Activated CD4-positive, CD25-positive, alpha-beta regulatory T cell (primary cell): ENCODE measurements at places on chromosomes 1 and 21.

- DNase-seq, result no peak
Measured at GRCh38 chr1:174682419-174683008, 234.8 kb downstream of the GPR52 start.

DNA sequence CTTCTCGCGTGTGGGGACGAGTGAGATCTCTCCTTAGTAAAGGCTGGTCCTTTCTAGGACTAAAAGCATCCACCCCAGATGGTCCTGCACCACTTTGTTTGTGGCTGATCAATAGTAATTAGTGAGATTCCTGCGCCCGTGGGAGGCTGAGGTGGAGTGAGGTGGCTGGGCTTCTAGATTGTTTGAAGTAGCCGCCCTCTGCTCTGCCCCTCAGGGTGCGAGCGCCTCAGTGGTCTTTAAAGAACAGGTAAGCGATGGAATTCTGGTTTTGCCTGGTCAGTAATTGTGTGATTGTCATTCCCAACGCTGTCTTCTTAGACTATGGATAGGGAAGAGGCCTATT lies 20.7 kb downstream of the PEX14 start:
- no peak for DNase-seq

GRCh38 chr21:34219334-34220060 lies 144.3 kb upstream of the KCNE2 start:
- DNase-seq, result no peak

DNA sequence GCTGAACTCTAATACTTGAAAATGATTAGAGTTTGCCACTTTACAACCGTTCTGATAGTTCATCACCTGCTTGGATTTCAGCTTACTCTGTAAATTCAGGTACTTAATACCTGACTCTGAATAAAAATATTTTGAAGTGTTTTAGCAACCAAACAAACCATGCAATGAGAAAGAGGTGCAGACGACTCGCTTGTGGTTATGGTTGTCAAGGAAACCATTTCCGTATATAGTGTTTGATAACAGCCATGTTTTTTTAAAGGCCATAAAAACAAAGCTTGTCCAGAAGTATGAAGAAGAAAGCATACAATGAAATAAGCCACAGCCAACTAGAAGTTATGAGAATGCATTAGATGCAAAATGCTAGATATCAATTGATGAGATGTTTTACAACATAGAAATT lies 167.2 kb upstream of the HMCN1 start:
- no peak for DNase-seq

- DNase-seq, result no peak
Measured at GRCh38 chr1:112788561-112788960, 73.4 kb upstream of the PPM1J start.

DNA sequence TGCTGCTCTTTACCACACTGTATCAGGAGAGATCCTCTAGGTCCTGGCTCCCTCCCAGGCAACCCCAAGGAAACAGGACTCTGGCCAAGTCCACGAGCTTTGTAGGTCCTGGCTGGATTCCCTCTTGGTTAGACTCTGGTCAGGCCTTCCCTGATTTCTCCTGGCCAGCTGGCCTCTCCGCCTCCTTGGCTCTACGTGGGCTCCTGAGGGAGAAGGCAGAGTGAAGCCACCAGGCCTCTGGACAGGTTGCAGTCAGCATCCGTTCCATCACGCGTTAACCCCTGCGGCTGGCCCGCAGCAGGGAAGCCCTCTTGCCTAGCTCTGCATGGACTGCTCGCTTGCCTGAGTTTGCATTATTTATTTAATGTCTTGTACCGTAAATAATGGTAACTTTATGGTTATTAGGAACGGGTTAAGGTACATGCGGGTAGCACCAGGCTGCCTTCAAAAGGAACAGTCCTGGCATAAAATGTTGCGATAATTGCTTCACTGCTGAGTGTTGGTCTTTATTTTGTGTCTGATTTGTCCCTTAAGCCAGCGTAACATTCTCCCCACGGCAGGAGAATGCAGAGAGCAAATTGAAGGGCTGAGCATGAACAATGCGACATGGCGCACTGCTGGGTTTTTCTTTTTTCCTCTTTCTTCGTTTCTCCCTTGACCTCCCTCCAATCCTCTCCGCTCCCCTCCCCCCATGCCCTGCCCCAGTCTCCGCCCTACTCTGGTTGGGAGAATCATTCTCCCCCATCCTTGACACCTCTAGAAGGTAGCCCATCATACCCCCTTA lies 100.3 kb downstream of the RNF220 start:
- no peak for DNase-seq

- no peak for DNase-seq
Measured at GRCh38 chr1:117008656-117009055, 7.1 kb downstream of the CD101 start.

DNA sequence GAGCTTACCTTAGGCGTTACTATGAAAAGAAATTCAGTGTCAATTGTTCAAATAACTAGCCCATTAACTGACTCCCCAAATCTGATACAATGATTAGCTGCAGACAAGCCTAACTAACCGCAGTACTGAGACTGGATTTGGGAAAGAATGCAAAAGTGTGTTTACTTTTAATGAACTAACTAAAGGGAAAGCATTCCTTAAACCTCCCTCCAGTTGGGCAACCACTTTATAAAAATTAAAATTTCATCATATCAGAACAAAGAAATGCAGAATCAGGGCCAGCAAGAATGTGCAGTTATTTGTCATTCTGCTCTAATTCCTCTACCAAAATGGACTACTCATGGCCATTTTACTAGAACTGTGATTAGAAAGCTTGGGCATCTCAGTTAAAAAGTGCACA lies 11.7 kb upstream of the NR5A2 start:
- no peak for DNase-seq

DNA sequence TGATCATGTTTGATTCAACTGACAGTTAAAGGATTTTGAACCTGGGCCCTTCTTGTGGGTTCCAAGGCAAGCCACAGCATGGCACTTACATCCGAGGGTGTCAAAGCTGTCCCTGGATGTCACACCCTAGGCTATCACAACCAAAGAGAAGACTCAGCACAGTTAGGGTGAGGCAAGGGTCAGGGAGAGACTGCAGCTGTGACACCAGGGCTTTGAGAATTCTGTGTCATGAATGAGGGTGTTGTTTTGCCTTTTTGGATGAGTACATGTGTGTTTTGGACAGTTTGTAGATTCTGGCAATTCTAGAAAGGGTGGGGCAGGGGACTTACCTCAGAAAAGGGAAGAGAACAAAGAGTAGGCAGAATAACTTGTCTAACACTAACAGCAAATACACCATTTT lies 37.8 kb upstream of the ZNF326 start:
- DNase-seq, result no peak

- no peak for DNase-seq
Measured at GRCh38 chr1:117571496-117571895, 34.4 kb upstream of the TENT5C start.

DNA sequence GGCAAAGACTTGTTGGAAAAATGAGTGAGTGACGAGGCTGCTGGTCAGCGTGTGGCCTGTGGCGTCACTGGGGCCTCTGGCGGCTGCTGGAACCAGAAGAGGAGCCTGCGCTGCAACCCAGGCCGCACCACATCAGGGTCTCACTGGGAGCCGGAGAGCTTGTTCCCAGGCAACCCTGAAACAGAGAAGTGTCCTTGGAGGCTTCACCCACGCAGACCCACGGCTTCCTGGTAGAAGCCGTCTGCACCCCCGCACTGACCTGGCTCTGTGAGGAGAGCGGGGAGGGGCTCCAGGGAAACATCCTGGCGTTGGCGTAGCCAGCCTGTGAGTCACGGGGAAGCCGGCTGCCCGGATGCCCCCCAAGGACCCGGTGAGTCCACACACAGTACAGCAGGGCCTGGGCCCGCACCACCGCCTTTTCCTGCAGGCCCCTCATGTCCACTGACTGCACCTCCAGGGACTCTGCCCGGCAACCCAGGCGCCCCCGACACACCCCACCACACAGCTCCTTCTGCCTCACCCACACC lies 57.4 kb downstream of the COL6A1 start:
- no peak for DNase-seq

GRCh38 chr1:187096689-187097088 lies 267.9 kb downstream of the PLA2G4A start:
- no peak for DNase-seq

DNA sequence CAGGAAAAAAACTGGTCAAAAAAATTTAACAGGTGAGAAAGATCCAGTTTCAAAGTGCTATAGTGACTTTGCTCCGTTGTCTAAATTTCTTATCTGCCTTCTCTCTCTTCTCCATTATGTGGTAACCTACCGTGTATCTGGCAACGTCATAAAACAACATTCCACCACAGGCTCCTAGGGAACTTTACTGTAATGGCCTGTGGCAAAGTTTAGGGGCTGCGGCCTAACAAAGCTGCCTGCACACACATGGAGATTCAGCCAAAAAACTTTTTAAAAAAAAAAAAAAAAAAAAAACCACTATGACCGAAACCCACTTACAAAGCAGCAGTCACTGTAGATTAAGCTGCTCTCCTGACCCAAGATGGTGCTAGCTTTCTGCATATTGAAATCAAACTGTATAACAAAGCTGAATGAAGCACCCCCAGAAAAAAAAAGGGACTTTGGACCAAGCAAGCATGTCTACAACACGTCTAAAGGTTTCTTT lies 202.6 kb downstream of the SLC45A1 start:
- no peak for DNase-seq

- no peak for DNase-seq
Measured at GRCh38 chr21:42965211-42965560, 9.2 kb upstream of the PKNOX1 start.

- DNase-seq, result no peak
Measured at GRCh38 chr1:44532567-44532944, 127.5 kb downstream of the RNF220 start.

- no peak for DNase-seq
Measured at GRCh38 chr1:56868761-56869160, 14.2 kb downstream of the C8A start.

- no peak for DNase-seq
Measured at GRCh38 chr21:22250355-22250754, 1252.1 kb downstream of the NCAM2 start.

GRCh38 chr21:20999659-21000058 lies 1.4 kb downstream of the NCAM2 start:
- DNase-seq, result no peak

GRCh38 chr1:177909416-177909815 lies 60.4 kb downstream of the SEC16B start:
- no peak for DNase-seq

DNA sequence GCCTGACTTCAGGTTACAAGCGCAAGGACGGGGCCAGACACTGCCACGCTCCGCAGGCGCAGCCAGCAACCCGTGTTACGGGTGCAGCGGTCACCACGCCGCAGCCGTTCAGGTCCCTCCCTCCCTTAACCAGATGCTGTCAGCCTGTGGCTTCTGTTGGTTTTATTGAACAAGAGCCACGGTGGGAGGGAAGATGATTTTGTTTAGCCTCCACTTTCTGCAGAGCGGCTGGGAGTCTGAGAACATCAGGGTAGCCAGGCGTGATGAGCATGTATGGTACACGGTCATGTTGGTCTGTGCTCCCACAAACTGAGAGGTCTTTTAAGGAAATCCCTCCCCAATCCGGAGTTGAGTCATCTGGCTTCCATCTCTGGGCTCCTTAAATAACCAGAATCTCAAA lies 18.5 kb upstream of the ADARB1 start:
- no peak for DNase-seq

DNA sequence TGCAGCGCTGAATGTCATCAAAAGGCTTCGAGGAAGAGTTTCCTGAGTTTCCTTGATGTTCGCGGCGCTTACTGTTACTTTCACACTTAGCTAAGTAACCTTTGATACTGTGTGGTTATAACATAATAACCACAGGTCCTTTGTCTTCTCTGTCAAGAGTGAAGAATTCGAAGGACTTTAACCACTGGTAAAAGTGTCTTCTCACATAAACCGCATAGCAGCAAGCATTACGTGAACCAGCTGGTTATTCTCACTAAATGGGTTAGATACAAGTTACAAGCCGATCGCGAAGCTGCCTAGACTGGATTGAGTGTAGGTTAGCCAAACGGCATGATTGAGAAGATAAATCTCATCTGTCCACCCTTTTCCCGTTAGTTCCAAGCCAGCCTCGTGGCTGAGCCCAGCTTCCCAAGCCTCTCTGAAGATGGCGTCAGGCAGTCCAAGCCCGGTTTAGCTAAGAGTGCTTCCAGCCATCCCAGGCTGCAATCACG lies 18.3 kb upstream of the IFNGR2 start:
- DNase-seq, result no peak

DNA sequence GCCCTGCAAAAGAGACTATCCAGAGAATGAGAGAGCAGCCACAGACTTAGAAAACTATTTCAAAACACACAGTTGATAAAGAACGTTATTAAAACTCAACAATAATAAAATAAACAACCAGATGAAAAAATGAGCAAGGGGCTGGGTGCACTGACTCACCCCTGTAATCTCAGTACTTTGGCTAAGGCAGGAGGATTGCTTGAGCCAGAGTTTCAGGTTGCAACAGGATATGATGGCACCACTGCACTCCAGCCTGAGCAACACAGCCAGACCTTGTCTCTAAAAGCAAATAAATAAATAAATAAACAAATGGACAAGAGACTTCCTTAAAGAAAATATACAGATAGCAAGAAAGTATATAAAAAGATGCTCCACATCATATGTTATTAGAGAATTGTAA lies 144.6 kb downstream of the LRRIQ3 start:
- DNase-seq, result no peak
